ENCODE measurements at places on chromosomes 2 and 18. TPM values are rescaled to one million over a fixed set of nuclear protein-coding genes. Genes with fewer than 3 reads are reported as not detected.

GRCh38 chr2:100882645-100883613 is 63.0 kb downstream of the NPAS2 start:
- no peaks in the 10 kb centered on the region for H3K27me3 ChIP-seq
- peak; percentile 80 for DNase-seq
- H3K36me3 ChIP-seq: peaks cover 13% of the 10 kb centered on the region

DNA sequence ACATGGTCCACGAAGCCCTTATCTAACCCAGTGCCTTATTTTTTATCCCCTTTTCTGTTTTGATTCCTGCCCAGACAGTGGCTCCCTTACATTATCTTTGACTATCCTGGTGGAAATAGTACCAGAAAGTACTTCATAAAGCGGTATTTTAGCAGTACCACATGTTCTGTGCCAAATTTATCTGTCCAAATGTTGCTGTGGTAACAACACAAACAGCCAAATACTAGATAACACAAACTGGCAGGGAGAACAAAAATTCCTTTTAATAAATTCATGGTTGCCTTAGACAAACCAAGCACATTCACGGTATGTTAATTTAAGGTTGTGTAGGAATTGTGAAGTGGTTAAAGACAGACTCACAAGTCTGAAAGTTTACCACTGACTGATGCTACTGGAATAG is 187.9 kb upstream of the LHCGR start:
- H3K4me3 ChIP-seq: no peak overlapping the region
- no peak for DNase-seq
- H3K27ac ChIP-seq: no peak overlapping the region
- H3K4me1 ChIP-seq: no peaks in the 10 kb centered on the region

GRCh38 chr2:60495041-60495625 is 58.3 kb downstream of the BCL11A start:
- H3K36me3 ChIP-seq: no peaks in the 10 kb centered on the region
- H3K27ac ChIP-seq: peak overlapping the region; percentile 78
- H3K4me3 ChIP-seq: no peak overlapping the region
- DNase-seq: peak; percentile 93
- H3K27me3 ChIP-seq: no peaks in the 10 kb centered on the region
- H3K4me1 ChIP-seq: peaks cover 9% of the 10 kb centered on the region

- no peaks in the 10 kb centered on the region for H3K27me3 ChIP-seq
- DNase-seq: no peak
- H3K36me3 ChIP-seq: no peaks in the 10 kb centered on the region
- H3K4me1 ChIP-seq: no peaks in the 10 kb centered on the region
- H3K27ac ChIP-seq: peak overlapping the region; percentile 91
- H3K4me3 ChIP-seq: no peak overlapping the region
Observed at GRCh38 chr2:20596193-20596972, 54.5 kb downstream of the HS1BP3 start.

- no peaks in the 10 kb centered on the region for H3K27me3 ChIP-seq
- H3K4me3 ChIP-seq: no peak overlapping the region
- DNase-seq: no peak
- H3K27ac ChIP-seq: no peak overlapping the region
- H3K4me1 ChIP-seq: no peaks in the 10 kb centered on the region
- no peaks in the 10 kb centered on the region for H3K36me3 ChIP-seq
Observed at GRCh38 chr18:77749089-77749488, 499.4 kb downstream of the GALR1 start.

DNA sequence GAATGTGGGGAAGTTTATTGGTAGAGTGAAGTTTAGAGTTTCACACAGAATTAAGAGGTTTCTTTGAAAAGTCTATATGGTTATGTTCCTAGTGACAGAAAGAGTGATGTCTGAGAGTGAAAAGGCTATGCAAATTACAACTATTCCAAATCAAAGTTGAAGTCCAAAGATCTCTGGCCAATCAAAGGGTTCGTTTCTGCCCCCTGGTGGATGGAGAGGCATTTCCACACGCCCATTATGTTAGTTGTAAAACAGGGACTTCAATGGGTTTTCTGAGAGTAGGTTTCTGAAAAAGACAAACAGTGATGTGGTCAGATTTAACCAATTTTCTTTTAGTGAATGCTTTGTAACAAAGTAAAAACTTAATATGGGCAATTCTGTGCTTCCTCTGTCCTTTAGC is 441.5 kb upstream of the POU3F3 start:
- no peaks in the 10 kb centered on the region for H3K4me1 ChIP-seq
- H3K4me3 ChIP-seq: no peak overlapping the region
- peak; percentile 50 for DNase-seq

The FMNL2 gene
- polyA plus RNA-seq: 8.7 TPM

The GLI2 gene
- 3.6 TPM for polyA plus RNA-seq

The ALLC gene
- polyA plus RNA-seq: not detected
